GM12892 (cell line): ENCODE measurements at places on chromosomes 2 and 18.

DNA sequence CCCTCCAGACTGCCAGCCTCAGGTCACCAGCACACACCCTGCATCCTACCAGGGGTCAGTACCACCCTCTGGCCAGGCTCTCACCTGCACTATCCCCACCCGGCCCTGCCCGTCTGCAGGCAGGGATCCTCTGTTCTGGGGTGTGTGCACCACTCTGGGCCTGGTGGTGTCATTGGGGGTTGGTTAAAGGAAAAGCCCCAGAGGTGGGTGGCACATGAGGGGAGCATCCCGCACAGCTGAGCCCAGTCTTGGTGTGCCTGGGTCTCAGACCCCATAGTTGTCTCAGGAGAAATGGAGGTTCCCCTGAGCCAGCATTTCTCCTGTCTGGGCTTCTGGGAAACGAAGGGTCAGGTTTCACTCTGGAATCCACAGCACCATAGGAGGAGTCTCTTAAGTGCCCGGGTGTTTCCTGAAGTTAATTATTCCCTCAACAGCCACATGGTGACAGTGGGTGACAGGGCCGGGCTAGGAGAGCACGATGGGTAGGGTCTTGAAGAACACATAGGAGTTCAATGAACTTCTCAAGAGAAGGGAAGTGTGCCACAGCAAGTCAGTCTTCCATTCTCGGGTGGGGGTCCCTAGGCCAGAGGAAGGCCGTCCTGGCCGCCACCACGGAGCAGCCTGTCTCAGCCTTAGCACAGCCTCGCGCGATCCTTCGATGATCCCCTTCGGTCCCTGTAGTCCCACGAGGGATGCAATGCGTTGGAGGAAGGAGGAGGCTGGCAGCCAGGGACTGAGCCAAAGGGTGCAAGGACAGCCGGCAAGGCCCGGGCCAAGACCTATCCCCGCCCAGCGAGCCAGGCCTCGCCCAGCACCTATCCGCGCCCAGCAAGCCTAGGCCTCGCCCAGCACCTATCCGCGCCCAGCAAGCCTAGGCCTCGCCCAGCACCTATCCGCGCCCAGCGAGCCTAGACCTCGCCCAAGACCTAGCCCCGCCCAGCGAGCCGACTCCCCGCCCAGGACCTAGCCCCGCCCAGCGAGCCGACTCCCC lies 1.1 kb upstream of the FARP2 start:
- no peak for DNase-seq

DNA sequence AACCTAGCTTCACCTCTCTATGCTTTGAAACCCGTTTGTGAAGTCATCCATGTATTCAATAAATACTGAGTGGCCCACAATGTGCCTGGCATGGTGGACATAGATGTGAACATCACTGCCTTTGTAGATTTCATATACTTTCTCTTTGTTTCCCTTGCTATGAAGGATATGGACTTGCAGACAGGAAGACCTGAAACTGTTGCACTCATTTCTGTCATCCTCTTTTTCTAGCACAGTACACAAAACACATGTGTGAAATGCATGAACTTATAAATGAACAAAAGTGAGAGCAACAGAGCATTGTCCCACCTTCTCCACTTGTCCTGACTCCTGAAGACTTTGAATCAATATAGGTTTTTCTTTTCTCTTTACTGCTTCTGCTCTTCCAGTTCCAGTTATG lies 249.4 kb upstream of the LINC00305 start:
- no peak for DNase-seq

- peak; percentile 20 for DNase-seq
Measured at GRCh38 chr2:132547090-132547687, 122.8 kb downstream of the LYPD1 start.

- no peak for DNase-seq
Measured at GRCh38 chr2:221896505-221897151, 324.5 kb upstream of the EPHA4 start.

- DNase-seq = no peak
Measured at GRCh38 chr2:67137699-67138098, 259.4 kb upstream of the ETAA1 start.

GRCh38 chr2:1370461-1370860 lies 42.8 kb upstream of the TPO start:
- no peak for DNase-seq

GRCh38 chr2:85868822-85869221 lies 20.0 kb downstream of the ST3GAL5 start:
- no peak for DNase-seq

GRCh38 chr2:34261701-34262100 lies 662.6 kb upstream of the FAM98A start:
- DNase-seq = no peak

DNA sequence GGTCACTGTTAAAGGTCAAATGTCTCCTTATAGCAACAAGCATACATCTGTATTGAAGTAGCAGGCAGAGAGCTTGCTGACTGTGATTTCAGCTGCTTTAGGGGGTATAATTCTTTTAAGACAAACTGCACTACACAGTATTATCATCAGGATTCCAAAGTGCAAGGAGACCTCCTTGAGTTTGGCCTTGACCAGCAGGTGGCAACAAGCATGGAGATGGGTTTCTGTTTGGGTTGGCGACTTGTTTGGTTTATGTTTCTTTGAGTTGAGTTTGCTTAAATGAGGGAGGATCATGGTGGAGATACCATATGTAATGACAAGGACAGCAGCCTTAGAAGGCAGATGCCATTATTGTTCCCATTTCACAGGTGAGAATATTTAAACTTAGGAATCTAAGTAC lies 681.0 kb upstream of the ID2 start:
- DNase-seq = no peak

- DNase-seq = no peak
Measured at GRCh38 chr2:224310943-224311625, 90.8 kb downstream of the FAM124B start.
